Gastroesophageal sphincter (tissue), 4 donors: ENCODE measurements at places on chromosomes 4 and X.

DNA sequence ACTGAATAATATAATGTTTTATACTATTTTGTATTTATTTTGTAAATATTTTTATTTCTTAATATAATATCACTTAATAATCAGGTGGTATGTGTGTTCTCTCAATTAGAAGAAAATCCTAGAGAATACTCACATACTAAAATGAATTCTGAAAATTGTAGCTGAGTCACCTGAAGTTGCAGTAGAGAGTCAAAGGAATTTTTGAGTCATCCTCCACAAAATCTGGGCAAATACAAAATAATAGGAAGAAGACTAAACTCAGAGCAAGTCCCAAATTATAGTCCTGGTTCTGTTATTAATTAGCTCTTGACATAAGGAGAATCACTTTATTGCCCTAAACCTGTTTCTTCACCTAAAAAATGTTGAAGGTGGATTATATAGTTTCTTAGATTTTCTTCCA, 57.8 kb downstream of the SPATA4 start:
- ATAC-seq, result no peak

- ATAC-seq, result no peak
These were observed 57.3 kb upstream of the FAM9B start for GRCh38 chrX:9091258-9091657.

DNA sequence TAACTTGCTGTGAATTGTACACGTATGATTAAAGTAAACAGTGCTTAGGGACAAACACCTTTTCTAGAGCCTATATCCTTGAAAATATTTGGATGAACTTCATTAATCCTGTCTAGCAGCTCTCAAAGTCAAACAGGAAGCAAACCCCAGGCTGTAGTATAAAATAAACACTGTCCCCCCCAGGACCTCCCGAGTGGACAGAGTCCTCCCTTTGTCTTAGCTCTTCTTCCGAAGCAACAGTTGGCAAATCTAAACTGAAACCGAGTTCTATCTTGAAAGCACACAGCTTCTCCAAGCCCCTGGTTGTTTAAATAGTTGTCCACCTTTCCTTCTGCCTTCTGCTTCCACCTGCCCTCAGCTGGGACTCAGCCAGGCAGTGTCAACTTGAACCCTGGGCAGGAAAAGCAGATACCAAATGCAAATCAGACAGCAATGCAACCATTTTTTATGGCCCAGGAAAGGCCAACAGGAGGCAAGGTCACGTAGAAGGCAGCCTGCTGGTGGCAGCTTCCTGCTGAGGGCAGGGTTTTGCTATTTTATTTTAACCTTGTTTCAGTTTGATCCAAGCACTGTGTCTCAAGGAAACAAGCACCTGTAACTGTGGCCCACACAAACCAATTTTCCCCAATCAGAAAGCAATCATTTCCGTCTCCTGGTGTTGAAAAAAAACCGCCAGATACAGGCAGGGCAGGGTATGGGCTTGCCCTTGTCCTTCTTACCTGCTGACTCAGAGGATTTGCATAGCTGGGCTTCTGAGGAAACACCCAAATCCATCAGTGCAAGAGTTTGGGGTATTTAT, 110.3 kb upstream of the KIT start:
- ATAC-seq, result no peak

DNA sequence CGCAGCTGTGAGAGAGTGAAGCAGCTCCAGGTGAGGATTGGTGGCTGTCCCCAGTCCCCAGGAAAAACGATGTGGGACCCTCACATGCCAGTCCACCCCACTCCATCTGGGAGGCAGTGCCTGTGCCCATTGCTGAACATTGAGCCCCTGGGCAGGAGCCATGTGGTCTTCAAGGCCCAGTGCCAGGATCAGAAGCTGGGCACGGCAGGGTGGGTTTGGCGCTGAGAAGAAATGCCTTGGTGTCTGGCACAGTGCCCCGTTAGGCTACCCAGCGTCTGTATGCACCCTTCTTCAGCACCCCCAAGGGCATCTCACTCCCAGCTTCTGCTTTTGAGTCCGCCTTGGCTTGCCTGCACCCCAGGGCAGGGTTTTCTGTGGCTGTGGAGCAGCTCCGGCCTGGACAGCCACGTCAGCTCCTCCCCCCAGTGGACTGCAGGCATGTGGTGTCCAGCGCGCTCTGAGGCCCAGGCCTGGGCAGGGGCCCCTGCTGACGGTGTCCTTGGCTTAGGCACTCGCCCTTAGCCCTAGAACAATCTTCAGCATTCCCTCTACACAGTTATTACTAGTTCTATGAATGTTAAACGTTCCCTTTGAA, 28.6 kb downstream of the RGS12 start:
- ATAC-seq, result peak; percentile 70

GRCh38 chr4:146207410-146207809, 6.9 kb upstream of the REELD1 start:
- no peak for ATAC-seq

DNA sequence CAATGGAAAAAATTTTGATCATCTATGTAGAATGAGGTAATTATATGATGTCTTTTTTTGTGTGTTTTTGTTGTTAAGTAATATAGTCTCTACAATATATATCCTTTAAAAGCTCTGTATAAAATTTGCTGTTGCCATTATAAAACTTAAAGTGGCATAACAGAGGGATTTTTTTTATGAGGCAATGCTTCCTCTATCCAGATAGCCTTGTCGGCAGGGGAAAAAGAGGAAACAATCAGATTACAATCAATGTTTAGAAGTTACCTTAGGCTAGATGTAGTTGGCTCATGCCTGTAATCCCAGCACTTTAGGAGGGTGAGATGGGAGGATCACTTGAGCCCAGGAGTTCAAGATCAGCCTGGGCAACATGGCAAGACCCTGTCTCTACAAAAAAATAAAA, 86.8 kb downstream of the DIAPH2 start:
- no peak for ATAC-seq

DNA sequence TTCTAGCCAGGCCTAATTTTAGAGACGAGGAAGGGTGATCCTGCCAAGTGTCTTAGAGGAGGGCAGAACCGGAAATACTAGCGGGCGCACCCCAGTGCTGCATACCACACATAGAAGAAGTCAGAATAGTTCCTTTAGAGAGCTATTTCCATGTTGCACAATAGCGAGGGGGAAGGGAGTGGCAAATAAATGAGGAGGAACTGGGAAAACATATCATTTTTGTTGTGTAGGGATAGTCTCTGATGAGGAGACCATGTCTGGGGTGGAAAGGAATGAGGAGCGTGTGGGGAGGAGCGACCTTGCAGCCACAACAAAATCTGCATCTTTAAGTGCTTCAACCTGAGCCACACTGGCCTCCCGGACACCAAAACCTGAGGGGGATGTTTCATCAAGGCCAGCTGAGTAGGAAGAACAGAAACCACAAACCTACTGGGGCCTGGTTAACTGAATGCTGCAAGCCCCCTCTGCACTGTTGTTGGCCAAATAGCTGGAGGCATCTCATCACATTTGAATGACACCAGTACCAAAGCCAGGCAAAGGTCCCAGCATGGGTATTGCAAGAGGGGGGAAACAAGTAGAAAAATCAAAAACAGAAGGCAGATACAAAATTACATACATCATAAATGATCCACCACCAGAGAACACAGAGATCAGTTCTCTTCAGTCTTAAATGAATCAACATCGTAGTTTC, 26.7 kb upstream of the C1QTNF7 start:
- ATAC-seq, result peak; percentile 86

- no peak for ATAC-seq
These were observed 176.7 kb downstream of the SMARCA1 start for GRCh38 chrX:129346574-129346973.

DNA sequence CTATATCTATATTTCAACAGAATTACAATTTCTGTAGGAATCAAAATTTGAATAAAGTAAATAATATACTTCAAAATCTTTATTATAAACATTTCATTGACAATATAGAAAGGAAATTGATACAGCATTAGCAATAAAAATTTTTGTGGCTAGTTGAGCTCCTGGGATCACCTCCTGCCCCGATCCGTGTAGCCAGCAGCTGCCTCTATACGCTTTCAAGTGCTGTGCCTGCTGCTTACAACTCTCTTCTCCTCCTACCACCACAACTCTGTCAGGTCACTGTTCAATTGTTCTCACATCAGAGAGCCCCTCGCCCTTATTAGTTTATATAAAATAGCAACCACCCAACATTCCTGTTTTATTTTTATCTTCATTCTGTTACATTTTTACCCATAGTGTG, 27.6 kb downstream of the INPP4B start:
- no peak for ATAC-seq

DNA sequence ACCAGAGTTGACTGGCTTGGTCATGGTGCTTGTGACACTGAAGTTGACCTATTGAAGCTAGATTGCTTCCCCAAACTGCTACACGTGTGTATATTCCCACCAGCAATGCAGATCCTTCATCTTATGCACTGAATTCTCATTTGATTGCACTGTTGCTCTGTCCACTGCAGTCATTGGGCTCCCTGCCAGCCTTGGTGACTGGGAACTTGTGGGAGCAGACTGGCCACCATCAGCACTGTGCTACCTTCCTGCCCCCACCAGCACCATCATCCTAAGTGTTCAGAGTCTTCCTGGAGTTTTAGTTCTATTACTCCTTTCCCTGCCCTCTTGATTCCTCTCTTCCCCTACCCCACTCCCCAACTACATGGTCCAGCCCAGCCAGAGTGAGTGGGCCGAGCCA, 117.7 kb upstream of the PRPS2 start:
- ATAC-seq, result no peak

GRCh38 chr4:100366213-100366612, 151.6 kb downstream of the EMCN start:
- no peak for ATAC-seq
